AG08396 (cell line): ENCODE measurements at places on chromosomes 5 and 9.

GRCh38 chr5:96432216-96433065 is 607 bp downstream of the PCSK1 start:
- DNase-seq, result no peak

DNA sequence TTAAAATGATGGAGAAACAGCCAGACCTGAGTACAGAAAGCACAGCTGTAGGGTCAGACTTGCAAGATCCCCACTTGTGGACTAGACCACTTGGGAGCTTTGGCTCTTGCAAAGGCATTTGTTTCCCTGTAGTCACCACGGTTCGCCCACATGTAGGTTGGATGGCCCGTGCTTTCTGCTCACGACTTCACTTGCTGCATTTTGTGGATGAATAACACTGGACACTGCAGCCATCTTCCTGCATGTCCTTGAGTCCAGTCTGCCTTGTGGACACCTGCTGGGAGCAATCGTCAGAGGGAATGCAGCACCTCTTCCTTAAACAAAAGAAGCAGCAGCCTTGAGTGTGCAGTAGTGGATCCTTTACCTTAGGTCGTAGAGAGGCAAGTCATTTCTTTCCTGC is 372.9 kb upstream of the IRX2 start:
- no peak for DNase-seq

DNA sequence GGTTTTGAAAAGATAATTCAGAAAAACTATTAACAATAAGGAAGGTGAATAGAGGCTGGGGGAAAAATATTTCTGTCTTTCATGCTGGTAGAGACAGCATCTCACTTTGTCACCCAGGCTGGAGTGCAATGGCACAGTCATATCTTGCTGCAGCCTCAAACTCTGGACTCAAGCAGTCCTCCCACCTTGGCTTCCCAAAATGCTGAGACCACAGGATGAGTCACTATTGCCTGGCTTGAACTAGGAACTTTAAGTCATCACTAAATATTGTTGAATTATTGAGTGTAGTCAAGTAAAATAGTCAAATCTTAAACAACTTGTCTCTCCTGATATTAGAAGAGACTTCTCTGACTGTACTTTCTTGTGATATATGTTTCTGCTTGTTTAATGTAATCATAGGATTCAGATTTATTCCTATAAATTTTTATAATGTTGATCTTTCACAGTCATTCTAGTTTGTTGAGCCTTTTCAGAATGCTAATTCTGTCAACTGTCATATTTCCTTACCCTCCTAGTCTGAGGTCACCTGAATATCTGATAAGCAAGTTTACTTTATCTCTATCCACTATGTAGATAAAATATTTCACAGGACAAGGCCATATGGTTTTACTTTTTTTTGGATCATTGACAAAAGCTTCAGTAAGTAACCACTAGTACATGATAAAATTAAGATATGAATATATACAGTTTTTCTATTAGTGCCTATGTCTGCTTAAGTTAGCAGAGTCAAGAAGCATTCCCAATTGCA is 1696.5 kb downstream of the MAT2B start:
- no peak for DNase-seq

DNA sequence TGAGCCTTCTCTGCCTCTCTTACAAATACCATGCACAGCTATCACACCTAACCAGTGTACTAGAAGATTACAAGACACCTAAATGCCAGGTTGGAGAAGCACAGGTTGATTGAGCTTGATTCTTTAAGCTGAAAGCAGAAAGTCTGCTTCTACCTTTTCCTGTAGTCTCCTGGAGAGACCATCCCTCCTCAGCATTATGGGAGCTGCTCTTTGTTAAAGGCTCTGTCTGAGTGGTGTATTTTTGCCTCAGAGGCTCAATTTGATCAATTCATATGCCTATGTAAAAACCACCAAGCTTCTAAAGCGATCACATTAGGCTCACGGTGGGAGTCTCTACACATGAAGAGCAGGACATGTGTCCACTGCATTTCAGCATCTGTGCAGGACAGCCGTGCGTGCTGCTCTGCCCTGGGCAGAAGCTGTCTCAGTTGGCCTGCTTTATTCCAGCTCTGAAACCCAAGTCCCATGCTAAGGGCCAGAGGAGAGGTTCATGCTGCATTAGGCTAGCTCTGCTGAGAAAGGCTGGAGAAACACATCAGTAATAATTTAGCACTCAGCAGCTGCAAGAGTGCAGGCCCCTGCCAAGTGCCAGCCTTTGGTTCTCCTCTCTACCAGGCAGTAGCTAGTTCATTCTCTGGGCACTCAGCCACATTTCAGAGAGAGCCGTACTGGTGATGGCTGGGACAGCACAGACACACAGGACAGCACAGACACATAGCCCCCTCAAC is 41.7 kb downstream of the TMEM167A start:
- peak; percentile 23 for DNase-seq

DNA sequence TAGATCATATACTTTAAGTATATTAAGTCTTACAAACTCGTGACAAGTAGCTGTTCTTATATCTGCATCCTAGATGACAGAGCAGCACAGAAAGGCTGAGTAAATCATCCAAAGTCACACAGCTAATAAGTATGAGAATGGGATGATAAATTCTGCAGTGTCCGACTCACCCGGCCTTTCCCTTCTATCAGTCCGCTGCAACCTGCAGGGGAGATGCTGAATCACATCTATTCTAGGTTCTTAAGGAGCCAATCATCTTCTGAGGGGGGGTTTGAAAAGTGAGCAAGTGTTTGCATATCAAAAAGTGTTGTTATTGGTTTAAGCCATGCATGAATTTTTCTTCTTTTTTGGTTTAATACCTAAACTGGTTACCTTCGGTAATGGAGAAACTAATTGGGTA is 38.9 kb downstream of the ADAMTS16 start:
- DNase-seq, result no peak

GRCh38 chr9:120928483-120929228 is 2.1 kb upstream of the TRAF1 start:
- DNase-seq, result peak; percentile 80

DNA sequence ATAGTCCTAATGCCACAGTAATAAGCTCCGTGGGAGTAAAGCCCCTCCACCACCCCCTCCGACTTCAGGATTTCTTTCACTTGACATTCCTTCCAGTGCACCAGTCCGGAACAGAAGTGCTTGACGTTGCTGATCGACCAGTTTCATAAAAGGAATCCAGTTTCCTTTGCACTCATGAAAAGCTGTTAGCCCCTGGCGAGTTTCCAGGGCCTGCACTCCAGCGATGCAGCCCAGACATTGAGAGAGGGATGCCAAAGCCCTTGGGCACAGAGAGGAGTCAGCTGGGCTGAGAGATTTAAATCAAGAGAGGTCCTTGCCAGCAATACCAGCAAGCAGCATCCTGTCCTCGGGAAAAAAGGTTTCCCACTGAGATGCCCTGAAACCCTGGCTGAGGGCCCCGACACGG is 170.1 kb downstream of the GABBR2 start:
- DNase-seq, result no peak

- no peak for DNase-seq
Observed at GRCh38 chr9:88460587-88461332, 72.5 kb downstream of the SPIN1 start.

- no peak for DNase-seq
Observed at GRCh38 chr9:98869078-98869745, 61.7 kb downstream of the GALNT12 start.

DNA sequence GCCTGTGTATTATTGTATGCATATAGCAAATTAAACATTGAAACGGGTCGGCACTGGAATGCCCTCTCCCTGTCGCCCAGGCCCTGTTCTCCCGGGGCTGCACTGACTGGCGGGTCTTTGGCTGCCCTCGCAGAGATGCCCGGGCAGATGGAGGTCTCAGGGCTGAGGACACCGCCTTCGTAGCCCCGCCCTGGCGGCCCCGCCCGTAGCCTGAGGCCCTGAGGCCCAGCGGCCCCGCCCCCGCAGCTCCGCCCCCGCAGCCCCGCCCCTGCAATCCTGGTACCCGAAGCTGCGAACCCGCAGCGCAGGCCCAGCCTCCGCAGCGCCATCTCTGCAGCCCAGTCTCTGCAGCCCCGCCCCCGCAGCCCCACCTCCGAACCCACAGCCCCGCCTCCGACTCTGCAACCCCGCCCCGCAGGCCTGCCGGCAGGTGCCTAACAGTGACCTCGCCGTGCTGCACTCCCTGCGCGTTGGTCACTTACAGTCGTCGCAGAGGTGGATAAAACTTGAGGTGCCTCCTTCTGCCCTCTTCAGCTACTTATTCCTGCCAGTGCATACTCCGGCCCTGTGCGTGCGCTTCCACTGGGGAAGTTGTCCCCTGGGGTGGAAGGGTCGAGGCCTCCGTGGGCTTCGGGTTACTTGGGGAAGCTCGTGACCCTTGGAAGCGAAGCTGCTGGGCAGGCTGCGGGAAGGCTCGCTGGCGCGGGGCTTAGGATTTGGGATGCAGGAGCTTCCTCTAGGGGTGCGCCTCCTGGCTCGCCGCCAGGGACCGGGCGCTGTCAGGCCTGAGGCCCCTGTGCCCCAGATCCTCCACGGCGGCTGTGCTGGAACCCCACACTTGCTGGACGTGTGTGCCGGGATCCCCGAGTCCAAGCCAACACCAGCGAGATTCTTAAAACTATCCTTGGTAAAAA is 72.3 kb downstream of the ICE1 start:
- DNase-seq, result peak; percentile 90

DNA sequence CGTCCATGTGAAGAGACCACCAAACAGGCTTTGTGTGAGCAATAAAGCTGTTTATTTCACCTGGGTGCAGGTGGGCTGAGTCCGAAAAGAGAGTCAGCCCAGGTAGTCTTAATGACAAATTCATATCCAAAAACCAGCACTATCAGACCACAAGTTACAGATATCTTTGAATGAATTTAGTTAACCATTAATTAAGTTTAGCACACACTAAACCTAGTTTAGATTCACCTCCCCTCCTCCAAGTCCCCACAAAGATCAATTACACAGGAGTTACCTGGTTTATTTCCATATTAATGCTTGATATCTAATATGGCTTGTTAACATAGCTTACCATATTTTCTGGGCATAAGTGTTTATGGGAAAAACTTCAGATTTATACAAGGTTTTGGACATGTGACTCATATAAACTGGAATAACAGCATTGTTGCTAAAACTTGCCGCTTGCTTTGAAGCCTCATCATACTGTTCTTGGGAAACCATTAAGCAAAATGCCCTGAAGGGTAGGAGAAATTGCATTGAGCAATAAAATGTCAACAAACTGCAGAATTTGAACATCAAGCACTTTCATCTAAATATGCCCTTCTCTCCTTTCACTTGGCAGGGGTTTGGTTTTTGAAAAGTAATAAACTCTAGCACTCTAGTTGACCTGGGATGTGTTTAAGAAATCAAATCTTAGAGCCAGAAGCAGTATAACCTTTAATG is 166.9 kb downstream of the SNCAIP start:
- no peak for DNase-seq

DNA sequence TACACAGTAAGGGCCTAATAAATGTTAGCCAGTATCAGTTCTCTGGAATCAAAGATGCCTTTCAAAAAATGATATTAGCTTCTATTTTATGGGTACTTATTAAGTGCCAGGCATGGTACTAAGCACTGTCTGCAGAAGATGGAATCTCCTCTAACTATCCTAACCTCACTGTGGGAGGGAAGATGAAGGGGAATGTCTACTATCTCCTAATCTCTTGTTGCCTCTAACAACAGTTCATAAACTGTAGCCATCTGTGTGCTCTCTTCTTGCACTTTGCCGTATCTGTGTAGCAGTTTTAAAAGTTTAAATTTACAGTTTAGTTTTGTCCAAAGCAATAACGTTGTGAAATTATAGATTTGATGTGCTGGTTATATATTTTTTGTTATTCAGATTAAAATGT is 99.6 kb upstream of the CCDC112 start:
- DNase-seq, result no peak

DNA sequence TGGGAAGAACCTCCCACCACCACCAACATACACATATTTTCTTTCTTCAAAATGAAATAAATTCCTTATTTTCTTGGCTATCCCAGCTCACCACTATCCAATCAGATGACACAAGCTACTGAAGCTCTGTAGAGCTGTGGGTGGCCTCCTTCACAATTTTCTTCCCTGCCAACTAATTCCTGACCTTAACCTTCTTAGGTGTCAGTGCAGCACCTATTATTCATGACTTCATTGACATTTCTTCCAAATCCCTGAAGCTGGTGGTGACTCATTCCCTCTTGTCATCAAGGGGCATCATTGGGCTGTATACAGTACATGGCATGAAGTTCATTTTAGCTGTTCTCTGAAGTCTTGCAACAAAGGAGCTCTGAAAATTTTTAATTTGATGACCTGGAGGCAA is 42.0 kb upstream of the ADRA1B start:
- DNase-seq, result no peak
